ENCODE measurements at places on chromosomes 2 and 18.

GRCh38 chr2:96809951-96810782, 5.9 kb upstream of the CNNM3 start:
- no peak for DNase-seq

- no peak for DNase-seq
Observed at GRCh38 chr18:6728331-6728730, 1.2 kb upstream of the ARHGAP28 start.

GRCh38 chr2:162220368-162220767, 22.9 kb downstream of the FAP start:
- DNase-seq, result no peak

DNA sequence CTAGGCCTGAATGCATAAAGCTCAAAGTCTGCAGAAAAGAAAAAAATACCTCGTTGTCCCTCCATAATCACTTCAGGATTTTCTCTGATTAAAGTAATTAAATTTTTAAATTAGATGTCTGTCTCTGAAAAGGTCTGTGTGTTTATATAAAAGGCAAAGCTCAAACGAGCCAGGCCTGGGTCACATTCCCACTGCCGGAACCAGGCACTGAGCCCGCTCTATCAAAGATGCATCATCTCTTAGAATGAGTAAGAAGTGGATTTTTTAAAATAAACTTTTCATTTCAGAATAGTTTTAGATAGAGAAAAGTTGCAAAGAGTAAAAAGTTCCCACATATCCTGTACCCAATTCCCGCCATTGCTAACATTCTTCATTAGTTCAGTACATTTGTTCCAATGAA, 202.1 kb upstream of the KYNU start:
- no peak for DNase-seq

DNA sequence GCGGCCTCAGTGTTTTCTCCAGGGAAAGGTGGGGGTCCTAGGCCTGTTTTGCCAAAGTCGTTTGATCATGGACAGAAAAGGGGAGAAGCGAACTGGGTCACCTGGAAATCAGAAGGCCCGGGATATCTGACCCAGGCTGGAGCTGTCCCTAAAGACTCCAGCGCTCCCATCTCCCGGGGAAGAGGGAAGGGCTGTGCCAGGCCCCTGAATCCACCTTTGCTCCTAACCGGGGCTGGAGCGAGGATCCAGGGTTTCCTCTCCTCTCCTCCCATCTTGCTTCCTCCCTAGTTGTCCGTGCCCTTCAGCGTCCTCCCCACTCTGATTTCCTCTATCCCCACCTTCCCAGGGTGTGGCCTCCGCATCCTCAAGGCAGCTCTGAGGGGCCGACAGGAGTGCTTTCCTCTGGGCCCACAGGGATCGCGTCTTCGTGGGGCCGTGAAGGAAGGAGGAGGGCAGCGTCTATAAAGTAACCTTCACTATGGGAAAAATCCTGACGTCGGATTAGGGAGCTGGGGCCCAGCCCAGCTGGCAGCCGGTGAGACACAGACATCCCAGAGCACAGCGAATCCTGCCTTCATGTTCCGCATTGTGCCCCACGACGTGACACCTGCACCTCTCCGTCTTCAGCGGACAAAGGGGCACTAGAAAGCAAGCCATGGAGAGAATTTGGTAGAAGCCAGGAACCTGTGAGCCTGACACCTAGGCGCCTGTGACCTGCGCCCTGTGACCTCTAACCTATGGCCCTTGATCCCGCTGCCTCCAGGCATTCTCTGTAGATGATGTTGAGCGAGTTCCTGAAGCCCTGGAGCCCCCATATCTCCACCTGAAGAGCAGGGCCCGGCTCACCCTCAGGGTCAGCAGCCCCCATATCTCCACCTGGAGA, 212.7 kb upstream of the SALL3 start:
- no peak for DNase-seq

DNA sequence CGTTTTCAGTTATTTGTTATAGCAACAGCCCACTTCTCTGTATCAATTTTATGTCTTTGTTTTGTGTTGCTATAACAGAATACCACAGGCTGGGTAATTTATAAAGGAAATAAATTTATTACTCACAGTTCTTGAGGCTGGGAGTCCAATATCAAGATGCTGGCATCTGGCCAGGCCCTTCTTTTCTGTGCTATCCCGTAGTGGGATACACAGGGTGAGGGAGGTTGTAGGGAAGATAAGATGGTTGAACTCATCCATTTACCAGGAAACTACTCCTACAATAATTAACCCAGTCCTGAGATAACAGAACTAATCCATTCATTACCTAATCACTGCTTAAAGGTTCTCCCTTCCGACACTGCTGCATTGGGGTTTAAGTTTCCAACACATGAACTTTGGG, 220.7 kb downstream of the TPGS2 start:
- DNase-seq, result no peak
